ENCODE measurements at places on chromosomes 7 and 10.

DNA sequence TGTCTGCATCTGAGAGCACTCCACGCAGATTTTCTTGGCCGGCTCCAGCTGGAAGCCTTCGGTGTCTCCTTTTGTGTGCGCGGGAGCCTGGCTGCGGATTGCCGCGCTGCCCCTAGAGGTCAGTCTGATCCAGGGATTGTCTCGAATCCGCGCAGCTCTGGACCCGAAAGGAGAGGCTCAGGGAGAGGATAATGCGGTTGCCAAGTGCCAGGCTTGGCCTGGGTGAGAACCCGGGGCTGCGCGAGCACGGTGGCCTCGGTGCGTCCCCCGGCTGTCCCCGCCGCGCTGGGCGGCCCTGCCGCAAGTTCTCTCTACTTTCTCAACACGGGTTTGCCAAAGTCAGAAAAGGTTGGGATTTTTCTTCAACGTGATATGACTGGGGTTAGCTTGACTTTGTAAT is 140.9 kb downstream of the ADCYAP1R1 start:
- no peak for DNase-seq

DNA sequence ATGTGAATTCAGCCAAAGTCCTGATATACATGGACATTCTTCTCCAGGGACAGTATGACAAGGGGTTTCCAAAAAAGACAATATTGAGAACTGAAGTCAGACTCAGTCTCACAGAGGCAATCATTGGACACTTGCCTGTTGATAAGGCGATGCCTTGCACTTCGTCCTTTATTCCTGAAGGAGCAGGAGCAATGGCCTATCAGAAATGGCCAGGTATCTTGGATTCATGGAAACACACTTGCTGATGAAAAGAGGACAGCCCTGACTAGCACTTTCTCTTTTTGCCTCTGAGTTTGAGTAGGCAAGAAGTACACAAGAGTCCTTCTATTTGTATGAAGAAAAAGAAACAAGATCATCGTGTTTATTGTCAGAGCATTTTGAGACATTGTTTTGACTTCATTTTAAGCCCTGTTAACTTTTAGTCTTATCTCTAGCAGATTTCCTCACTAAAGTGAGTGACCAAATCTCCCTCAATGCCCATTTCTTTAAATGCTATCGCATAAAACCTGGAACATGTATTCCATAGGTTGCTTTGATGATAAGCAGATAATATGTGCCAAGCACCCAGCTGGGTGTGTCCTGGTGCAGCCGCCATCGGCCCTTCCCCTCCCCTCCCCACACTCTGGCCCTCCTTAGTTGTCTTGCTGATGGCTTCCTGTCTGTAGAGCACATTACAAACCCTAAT is 26.6 kb downstream of the ST8SIA6 start:
- no peak for DNase-seq

DNA sequence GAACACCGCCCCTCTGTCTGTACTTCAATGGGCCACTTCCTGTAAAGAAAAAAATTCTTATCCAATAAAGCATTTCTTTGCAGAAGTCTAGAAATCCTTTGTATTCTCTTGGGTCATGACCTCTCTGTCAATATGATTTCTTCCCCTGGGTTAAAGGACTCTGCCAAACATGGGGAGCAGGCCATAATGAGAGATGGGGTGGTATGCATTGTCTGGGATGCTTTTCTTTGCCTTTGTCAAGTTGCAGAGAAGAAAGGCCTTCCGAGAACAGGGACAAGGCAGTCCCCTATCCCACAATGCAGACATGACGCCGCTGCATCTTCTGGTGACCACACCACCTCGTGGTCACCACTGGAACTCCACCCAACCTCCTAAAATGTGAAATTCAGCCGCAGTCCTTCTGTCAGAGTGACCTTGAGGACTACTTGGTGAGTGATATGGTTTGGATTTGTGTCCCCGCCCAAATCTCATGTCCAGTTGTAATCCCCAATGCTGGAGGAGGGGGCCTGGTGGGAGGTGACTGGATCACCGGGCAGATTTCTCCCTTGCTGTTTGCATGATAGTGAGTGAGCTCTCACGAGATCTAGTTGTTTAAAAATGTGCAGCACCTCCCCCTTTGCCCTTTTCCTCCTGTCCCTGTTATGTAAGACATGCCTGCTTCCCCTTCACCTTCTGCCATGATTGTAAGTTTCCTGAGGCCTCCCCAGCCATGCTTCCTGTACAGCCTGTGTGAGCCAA is 15.2 kb upstream of the FRMPD2 start:
- DNase-seq: no peak

- DNase-seq: no peak
Observed at GRCh38 chr7:37732888-37733287, 49.3 kb downstream of the GPR141 start.

GRCh38 chr7:44072364-44073231 is 7.2 kb upstream of the PGAM2 start:
- DNase-seq: no peak
